ENCODE measurements at places on chromosomes 7 and 10.

DNA sequence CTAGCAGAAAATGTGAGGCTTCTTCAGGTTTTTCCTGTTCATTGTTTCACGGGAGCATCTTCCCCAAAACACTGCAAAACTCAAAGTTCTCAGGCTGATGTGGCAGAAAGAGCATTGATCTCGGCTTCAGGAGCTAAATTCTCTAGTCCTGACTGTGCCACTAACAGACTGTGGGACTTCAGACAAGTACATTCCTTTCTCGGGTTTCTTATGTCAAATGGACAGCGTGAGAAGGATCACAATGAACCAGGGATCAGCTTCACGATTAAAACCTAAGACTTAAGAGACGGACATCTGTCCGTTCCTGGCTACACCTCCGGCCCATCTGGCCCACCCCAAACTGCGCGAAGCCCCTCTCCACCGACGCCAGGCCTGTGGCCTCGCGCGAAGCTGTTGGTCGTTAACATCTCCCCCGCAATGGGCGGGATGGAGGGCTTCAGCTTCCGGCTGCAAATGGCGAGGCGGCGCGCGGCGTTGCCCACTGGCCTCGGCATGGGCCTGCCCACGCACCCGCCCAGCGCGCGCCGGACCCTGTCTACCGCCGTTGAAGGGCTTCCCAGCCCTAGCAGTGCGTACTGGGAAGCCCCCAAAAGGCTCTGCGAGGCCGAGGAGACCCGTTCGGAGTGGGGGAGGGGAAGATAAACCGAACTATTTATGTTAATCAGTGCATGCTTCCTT, 549 bp upstream of the DDX50 start:
- DNase-seq, result peak; percentile 84

DNA sequence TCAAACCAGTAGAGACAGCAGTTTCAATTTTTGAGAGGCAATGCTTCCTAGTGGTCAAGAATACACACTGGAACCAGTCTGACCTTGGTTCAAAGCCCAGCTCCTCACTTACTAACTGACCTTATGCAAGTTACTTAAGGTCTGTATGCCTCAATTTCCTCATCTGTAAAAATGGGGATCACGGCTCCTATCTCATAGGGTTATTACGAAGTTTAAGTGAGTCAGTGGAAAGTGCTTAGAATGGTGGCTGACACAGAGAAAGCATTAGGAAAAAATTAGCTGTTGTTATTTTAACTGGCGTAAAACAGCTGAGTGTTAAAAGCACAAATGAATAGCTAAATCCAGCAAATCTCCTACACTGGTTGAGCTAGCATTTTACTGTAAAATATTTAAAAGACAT, 162.4 kb upstream of the LAMB4 start:
- DNase-seq, result no peak

- no peak for DNase-seq
These were observed 5.2 kb upstream of the ARHGAP22 start for GRCh38 chr10:48609899-48610584.

GRCh38 chr7:114086537-114086913, 167.7 kb upstream of the PPP1R3A start:
- DNase-seq, result no peak

- DNase-seq, result peak; percentile 16
These were observed 138.2 kb upstream of the TMEM229A start for GRCh38 chr7:124171068-124171467.

DNA sequence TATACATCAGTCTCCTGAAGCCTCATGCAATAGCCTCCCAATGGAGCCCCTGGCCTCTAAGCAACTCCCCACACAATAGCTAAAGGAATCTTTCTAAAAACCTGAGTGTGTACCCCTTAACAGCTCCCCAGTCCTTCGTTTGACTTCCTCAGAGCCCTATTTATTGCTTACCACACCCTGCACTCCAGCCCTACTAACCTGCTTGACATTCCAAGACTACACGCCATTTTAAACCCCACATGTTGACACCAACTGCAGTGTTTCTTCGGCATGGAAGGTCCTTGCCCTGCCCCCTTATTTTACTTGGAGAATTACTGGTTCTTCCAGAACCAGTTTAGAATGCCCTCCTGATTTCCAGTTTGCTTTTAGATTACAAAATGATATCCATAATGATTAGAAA, 10.8 kb downstream of the SRPK2 start:
- DNase-seq, result no peak

GRCh38 chr10:132064082-132064755, 1.5 kb upstream of the JAKMIP3 start:
- no peak for DNase-seq

- peak; percentile 97 for DNase-seq
These were observed 33.0 kb downstream of the MINDY4 start for GRCh38 chr7:30804078-30804661.

DNA sequence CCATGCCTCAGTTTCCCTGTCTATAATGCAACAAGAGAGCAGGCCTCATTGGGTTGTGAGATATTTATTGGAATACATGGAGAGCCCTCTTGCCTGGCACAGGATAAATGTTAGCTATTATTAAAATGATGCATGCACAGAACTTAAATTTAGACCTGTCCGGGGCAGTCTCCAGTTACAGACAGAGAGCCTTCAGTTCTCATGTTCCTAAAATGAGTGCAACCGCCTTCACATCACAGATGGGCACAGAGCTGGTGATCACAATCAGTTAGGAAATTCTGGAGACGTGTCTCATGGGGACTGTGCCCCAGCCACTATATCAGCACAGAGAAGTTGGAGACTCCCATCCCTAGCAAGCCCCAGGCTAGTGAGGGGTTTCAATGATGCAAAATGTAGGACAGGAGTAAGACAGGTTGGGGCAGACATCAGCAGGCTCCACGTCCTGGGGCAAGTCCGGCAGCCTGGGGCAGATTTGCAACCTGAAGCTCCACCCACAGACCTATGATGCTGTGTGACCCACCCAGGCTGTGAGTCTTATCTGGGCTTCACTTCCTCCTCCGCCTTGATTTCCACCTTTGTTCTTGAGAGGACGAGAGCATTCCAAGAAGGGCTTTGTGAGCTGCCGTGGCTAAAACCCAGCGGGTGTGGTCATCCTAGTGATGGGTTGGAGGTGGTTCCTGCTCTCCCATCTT, 49.4 kb downstream of the CXCL12 start:
- DNase-seq, result no peak

GRCh38 chr7:874031-874749, 2.2 kb upstream of the GET4 start:
- DNase-seq, result no peak

Measured in EH (cell line).